ENCODE measurements at places on chromosomes 12 and 14.

DNA sequence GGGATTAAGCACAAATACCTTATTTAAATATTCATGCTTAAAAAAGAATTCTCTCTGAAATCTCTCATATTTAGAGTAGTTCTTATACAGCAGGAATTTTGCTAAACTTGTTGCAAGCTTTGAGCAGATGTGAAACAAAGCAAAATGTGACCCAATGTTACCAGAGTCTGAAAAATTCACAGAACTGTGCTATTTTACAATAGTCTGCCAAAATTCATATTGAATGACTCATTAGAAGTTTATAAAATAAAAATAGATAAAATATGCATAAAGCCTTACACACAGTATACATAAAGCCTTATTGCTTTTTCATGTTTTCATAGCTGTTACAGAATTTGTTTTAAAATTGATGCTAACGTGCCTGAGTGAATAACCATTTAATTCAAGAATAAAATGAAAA, 17.8 kb upstream of the RHOJ start:
- no peak for DNase-seq

- DNase-seq, result no peak
These were observed 221.6 kb downstream of the LRRK2 start for GRCh38 chr12:40446385-40446784.

- no peak for DNase-seq
These were observed 3.5 kb downstream of the ZBTB25 start for GRCh38 chr14:64500088-64500487.

DNA sequence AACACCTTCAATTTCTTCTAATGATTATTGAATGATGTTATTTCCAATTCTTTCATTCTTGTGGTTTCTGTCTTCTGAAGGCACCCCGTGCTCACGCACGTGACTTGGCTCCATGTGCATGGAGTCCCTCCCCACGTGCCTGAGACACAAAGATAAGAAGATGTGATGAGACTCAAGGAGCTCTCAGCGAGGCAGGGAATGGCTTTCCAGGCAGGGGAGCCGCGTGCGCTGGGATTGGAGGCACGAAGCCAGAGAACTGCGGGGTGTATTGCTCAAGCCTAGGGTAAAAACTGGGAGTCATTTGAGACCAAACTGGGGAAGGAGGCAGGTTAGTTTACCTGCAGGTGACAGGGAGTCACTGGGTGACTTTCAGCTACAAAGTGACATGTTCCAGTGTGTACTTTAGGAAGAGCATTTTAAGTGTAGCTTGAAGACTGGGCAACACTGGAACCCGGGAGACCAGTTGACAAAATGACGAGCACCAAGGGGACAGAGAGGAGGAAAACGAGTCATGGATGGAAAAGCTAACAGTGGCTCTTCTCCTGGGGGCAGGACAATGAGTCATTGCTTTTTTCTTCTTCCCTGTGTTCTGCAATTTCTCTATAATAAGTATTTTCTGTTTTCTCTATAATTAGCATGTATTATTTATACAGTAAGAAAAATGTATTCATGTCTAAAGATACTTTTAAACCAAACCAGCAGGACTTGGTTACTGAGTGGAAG, 311.7 kb upstream of the FKBP4 start:
- no peak for DNase-seq

DNA sequence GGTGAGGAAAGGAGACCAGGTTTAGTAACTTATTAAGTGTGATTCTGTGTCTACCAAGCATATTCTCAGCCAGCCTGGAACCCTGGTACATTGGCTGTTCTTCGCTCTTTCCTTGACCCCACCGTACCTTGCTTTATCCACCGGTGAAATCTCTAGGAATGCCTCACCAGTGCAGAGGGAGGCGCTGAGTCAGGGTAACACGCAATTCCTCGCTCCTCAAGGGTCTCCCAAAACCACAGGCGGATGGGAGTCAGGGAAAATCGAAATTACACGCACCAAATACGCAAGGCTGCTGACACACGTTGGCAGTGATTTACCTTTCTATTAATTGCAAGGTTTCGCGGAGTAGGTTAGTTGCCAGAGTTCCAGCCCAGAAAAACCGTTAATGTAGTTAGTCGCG, 845 bp downstream of the L3HYPDH start:
- peak; percentile 65 for DNase-seq
